CD4-positive, alpha-beta T cell (primary cell): ENCODE measurements at places on chromosomes 16 and 17. TPM values are rescaled to one million over a fixed set of nuclear protein-coding genes. Genes with fewer than 3 reads are reported as not detected.
A peak's percentile ranks its signal among the peaks of the same experiment; 100 is the strongest.

GRCh38 chr16:76956841-76957240 lies 234.1 kb upstream of the MON1B start:
- no peaks in the 10 kb centered on the region for H3K4me1 ChIP-seq
- no peak overlapping the region for H3K4me3 ChIP-seq
- DNase-seq, result no peak

- no peaks in the 10 kb centered on the region for H3K4me1 ChIP-seq
- no peak overlapping the region for H3K27ac ChIP-seq
- DNase-seq, result no peak
These were observed 222.5 kb downstream of the FOXL1 start for GRCh38 chr16:86800894-86801293.

- no peak overlapping the region for H3K4me3 ChIP-seq
- H3K4me1 ChIP-seq, result no peaks in the 10 kb centered on the region
- no peaks in the 10 kb centered on the region for H3K27me3 ChIP-seq
- H3K36me3 ChIP-seq, result no peaks in the 10 kb centered on the region
- no peak overlapping the region for H3K27ac ChIP-seq
- no peak for DNase-seq
These were observed 10.7 kb downstream of the CACNA1H start for GRCh38 chr16:1163567-1164055.

DNA sequence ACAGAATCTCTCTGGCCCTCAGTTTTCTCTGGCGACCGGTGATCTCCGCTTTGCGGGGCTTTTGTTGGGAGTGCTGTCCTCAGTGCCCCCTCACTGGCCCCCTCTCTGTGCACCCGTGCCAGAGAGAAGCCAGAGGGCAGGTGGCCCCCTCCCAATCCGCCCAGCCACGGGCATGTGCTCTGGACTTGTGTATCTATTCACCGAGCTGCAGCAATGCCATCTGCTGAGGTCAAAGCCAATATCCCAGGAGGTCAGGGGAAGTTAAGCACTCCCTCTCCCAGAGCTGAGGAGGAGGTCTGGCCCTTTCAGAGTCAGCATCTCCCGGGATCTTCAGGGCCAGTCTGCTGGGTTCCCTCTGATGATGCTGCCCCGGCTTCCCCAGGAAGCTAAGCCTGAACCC lies 5.1 kb downstream of the CACNG5 start:
- H3K27ac ChIP-seq, result no peak overlapping the region
- H3K27me3 ChIP-seq, result peaks cover 14% of the 10 kb centered on the region
- H3K4me3 ChIP-seq, result no peak overlapping the region
- no peaks in the 10 kb centered on the region for H3K36me3 ChIP-seq
- no peaks in the 10 kb centered on the region for H3K4me1 ChIP-seq

DNA sequence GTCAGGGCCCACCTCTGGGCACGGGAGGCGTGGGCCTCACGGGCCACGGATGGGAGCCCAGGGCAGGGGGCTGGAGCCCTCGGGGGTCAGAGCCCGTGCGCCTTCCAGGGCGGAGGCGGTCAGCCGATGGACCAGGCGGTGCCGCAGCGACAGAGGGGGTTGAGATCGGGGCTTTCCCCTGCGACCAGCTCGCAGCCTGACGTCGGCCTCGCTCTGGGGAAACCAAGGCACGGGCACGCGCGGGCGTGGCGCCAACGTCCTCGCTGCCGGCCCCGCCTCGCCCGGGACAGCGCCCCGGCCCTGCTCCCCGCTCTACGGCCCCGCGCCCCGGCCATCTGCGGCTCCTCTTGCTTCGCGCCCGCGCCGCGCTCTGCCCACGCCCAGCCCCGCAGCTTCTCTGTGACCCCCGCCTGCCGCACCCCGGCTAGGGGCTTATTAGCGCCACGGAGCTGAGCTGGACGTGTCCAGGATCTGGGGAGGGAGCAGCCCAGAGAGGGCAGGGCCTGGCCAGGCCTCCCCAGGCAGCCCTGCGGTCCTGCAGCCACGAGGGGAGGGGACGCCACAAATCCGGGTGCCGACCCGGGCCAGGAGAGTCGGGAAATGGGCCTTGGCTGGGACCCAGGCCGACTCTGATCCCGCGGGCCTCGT lies 13.5 kb downstream of the ACTG1 start:
- no peaks in the 10 kb centered on the region for H3K36me3 ChIP-seq
- H3K27ac ChIP-seq, result no peak overlapping the region
- peaks cover 5% of the 10 kb centered on the region for H3K4me1 ChIP-seq
- DNase-seq, result no peak
- no peak overlapping the region for H3K4me3 ChIP-seq

GRCh38 chr16:88764913-88765349 lies 20.1 kb downstream of the PIEZO1 start:
- no peak overlapping the region for H3K27ac ChIP-seq
- peaks cover 87% of the 10 kb centered on the region for H3K4me1 ChIP-seq
- no peaks in the 10 kb centered on the region for H3K27me3 ChIP-seq
- peaks cover 26% of the 10 kb centered on the region for H3K36me3 ChIP-seq

DNA sequence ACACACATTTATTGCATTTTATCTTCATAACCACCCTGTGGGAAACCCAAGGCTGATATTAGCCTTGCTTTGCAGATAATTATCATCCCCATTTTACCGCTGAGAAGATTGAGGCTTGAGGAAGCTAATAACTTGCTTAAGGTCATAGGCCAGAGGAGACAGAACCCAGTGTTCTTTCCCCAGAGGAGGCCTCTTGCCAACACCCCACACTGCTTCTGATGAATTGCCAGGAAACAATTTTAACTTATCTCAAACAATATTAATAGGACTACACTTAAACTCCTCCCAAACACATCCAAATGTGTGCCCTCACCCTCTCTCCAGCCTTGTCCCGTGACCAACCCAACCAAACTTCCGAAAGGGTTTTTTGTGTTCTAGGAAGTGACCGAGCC lies 2.1 kb upstream of the SPG7 start:
- no peaks in the 10 kb centered on the region for H3K27me3 ChIP-seq
- H3K36me3 ChIP-seq, result peaks cover 9% of the 10 kb centered on the region
- H3K4me3 ChIP-seq, result peak overlapping the region; percentile 40
- peak overlapping the region; percentile 82 for H3K27ac ChIP-seq

- H3K36me3 ChIP-seq, result peaks cover 82% of the 10 kb centered on the region
- H3K4me3 ChIP-seq, result no peak overlapping the region
- H3K27me3 ChIP-seq, result no peaks in the 10 kb centered on the region
- DNase-seq, result no peak
- peaks cover 54% of the 10 kb centered on the region for H3K4me1 ChIP-seq
These were observed 54.2 kb downstream of the PLD6 start for GRCh38 chr17:17151962-17152361.

DNA sequence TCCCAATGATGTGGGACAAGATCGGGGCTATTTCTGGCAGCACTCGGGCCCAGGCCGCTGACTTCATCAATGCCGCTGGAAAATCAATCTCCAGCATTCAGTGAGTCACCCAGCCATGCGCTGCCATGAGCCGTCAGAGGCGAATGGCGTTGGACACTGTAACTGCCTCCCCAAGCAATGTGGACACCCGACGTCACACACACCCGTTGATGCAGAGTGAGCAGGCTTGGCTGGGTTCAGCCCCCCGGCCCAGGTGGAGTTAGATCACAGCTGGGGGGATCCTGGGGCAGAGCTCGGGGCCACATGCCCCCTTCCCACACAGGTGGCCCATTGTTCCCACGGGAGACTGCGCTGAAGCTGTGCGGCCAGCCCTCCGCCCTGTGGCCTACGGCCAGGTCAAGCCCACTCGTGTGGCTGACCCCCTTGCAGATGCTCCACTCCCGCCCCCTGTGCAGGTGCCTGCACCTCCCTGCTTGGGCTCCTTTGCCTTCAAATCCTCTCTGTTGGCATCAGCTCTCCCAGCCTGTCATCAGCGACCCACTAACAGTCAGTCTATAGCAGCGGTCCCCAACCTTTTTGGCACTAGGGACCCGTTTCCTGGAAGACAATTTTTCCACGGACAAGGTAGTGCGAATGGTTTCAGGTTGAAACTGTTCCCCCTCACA lies 89.9 kb downstream of the TBC1D16 start:
- H3K27ac ChIP-seq, result no peak overlapping the region
- DNase-seq, result no peak
- no peaks in the 10 kb centered on the region for H3K27me3 ChIP-seq
- H3K36me3 ChIP-seq, result no peaks in the 10 kb centered on the region

GRCh38 chr17:51510940-51511339 lies 250.6 kb downstream of the UTP18 start:
- H3K36me3 ChIP-seq, result no peaks in the 10 kb centered on the region
- H3K27ac ChIP-seq, result no peak overlapping the region
- H3K27me3 ChIP-seq, result peaks cover 9% of the 10 kb centered on the region
- no peak for DNase-seq

DNA sequence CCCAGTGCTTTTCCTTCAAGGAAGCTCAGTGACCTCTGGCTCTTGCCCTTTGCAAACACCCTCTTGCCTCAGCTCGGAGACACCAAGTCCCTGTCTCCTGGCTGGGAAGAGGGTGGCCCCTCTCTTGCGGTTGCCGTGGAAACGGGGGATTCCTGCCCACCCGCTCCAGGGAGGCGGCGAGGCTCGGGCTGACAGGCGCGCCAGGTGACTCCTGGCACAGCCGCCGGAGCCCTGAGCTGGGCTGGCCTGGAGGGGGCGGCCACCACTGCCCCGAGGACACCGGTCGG lies 71.4 kb downstream of the ABR start:
- peaks cover 7% of the 10 kb centered on the region for H3K36me3 ChIP-seq
- peak overlapping the region; percentile 30 for H3K27ac ChIP-seq
- no peak for DNase-seq
- no peaks in the 10 kb centered on the region for H3K27me3 ChIP-seq

DNA sequence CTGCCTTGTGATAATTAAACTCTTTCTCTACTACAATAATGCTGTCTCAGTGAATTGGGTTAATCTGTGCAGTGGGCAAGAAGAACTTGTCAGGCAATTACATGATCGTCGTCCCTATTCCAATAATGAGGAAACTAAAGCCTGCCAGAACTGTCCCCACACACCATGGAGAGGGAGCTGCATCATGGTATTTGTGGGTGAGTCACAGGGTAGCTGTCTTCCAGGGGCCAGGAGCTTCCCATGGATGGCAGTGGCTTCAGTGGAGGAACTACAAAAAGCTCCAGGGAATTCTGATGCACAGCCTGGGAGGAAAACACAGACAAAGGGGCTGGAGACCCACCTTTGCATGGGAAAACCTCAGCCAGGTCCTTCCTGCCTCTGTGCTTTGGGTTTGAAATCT lies 83.3 kb upstream of the C16orf82 start:
- peaks cover 4% of the 10 kb centered on the region for H3K27me3 ChIP-seq
- H3K36me3 ChIP-seq, result no peaks in the 10 kb centered on the region
- DNase-seq, result no peak

DNA sequence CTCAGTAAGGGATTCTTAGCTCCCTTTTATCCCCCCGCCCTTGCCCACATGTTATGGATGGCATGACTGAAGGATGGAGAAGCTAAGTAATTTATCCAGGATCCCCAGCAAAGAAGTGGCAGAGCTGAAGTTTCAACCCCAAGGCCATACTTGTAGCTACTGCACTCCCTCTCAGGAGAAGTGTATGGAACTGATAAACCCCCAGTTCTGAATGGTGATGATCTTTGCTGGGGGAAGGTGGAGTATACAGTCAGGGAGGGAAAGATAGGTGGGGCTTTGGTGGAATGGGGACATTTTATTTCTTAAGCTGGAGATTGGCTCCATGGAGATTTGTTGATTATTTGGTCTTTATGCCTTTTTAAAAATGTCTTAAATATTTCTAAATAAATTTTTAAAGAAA lies 58.3 kb downstream of the TNRC6C start:
- no peak overlapping the region for H3K4me3 ChIP-seq
- H3K36me3 ChIP-seq, result peaks cover 24% of the 10 kb centered on the region
- no peak for DNase-seq
- H3K27ac ChIP-seq, result no peak overlapping the region
- H3K4me1 ChIP-seq, result peaks cover 18% of the 10 kb centered on the region

GRCh38 chr16:64991001-64991400 lies 130.9 kb downstream of the CDH11 start:
- no peak overlapping the region for H3K27ac ChIP-seq
- H3K4me1 ChIP-seq, result no peaks in the 10 kb centered on the region
- H3K27me3 ChIP-seq, result no peaks in the 10 kb centered on the region
- no peaks in the 10 kb centered on the region for H3K36me3 ChIP-seq

DNA sequence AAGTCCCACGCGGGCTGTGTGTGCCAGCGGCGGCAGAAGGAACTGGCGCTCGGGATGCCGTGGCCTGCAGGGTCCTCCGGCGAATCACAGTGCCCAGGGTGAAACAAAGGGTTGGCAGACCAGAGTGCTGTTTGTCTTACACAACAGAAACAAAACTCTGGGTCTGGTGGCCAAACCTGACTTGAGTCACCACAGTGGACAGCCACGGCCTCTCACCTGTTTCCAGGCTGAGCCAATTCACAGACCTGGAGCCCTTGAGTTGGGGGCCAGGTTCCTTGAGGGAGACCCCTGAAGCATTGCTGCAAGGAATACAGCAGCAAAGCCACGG lies 2.1 kb upstream of the CHMP6 start:
- H3K4me1 ChIP-seq, result peaks cover 43% of the 10 kb centered on the region
- H3K4me3 ChIP-seq, result peak overlapping the region; percentile 23
- H3K27ac ChIP-seq, result no peak overlapping the region
- H3K27me3 ChIP-seq, result no peaks in the 10 kb centered on the region

- H3K27me3 ChIP-seq, result no peaks in the 10 kb centered on the region
- H3K4me3 ChIP-seq, result no peak within 1 kb of the TSS
These were observed at the start of gene ZNF19 for GRCh38 chr16:71489122-71489521. TSS of gene ZNF19 (minus strand) at chr16:71489324. CDS start at chr16:71482114, 7,210 bp downstream.

DNA sequence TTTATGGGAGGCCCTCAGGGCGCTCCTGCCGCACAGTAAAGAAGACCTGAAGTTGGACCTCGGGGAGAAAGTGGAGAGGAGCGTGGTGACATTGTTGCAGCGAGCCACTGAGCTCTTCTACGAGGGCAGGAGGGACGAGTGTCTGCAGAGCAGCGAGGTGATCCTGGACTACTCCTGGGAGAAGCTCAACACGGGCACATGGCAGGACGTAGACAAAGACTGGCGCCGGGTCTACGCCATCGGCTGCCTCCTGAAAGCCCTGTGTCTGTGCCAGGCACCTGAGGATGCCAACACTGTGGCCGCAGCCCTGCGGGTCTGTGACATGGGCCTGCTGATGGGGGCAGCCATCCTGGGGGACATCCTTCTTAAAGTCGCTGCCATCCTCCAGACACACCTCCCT lies 6.8 kb downstream of the KDM8 start:
- no peak overlapping the region for H3K4me3 ChIP-seq
- H3K4me1 ChIP-seq, result peaks cover 10% of the 10 kb centered on the region
- H3K36me3 ChIP-seq, result peaks cover 36% of the 10 kb centered on the region
- no peak overlapping the region for H3K27ac ChIP-seq
- H3K27me3 ChIP-seq, result no peaks in the 10 kb centered on the region
- DNase-seq, result no peak

GRCh38 chr17:66994930-66995535 lies 30.5 kb downstream of the CACNG4 start:
- no peak overlapping the region for H3K27ac ChIP-seq
- peaks cover 2% of the 10 kb centered on the region for H3K27me3 ChIP-seq
- DNase-seq, result no peak
- H3K36me3 ChIP-seq, result no peaks in the 10 kb centered on the region

The TBC1D16 gene
- total RNA-seq, result 2.5 TPM

The CTRL gene
- total RNA-seq, result 19.5 TPM

The CLEC18C gene
- not detected for total RNA-seq

The TNK1 gene
- 11.0 TPM for total RNA-seq

The SLC2A4 gene
- not detected for total RNA-seq

The CSH1 gene
- total RNA-seq, result not detected

The SLC13A2 gene
- not detected for total RNA-seq
